ENCODE measurements at places on chromosomes 4 and X. TPM values are rescaled to one million over a fixed set of nuclear protein-coding genes. Genes with fewer than 3 reads are reported as not detected.

ARSJ gene
- 23.5 TPM for total RNA-seq

REELD1 gene
- not detected for total RNA-seq

CENPE gene
- total RNA-seq, result 2.1 TPM

CCDC110 gene
- 5.0 TPM for total RNA-seq

IL13RA2 gene
- 63.2 TPM for total RNA-seq

PDHA1 gene
- total RNA-seq, result 41.6 TPM

Data from smooth muscle cell of the umbilical artery (primary cell).